AG09309 (cell line): ENCODE measurements at places on chromosomes 1 and 21.

- no peak for DNase-seq
Measured at GRCh38 chr1:29360768-29361167, 124.4 kb downstream of the PTPRU start.

DNA sequence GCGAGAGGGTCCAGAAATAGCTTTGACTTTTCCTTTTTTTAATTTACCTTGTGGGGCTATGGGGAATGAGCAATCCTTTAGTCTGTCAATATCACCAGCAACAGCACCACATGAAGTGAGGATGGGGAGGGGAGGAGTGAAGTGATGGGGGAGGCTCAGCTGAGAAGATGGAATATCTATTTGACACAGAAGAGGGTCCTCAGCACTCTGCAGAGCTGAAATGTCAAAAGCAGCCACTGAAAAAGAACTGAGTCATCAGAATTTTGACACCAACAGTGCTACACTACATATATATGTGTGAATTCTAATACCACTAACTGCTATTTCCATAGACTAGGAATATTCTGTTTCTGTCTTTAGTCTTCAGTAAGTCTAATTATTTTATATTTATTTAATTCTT is 427.0 kb upstream of the PBX1 start:
- DNase-seq = no peak

DNA sequence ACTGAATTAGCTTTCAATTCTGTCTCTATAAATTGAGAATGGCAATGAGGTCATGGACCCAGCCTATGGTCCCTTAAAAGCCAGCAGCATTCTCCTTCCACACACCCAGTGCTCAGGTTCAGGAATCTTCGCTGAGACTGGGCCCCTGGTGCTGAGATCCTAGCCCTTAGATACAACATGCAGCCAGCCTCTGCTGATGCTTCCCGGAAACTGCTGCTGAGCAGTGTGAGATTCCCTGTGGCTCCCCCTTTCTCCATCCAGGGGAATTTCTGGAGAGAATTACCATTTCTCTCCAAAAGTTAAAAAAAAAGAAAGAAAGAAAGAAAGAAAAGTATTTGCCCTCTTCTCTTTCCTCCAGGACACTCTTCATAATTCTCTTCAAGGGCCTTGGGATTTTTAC is 31.7 kb upstream of the RALGPS2 start:
- no peak for DNase-seq

GRCh38 chr1:229203030-229203751 is 67.7 kb upstream of the RAB4A start:
- no peak for DNase-seq

- DNase-seq = no peak
Measured at GRCh38 chr1:16119504-16119903, 36.4 kb downstream of the EPHA2 start.

DNA sequence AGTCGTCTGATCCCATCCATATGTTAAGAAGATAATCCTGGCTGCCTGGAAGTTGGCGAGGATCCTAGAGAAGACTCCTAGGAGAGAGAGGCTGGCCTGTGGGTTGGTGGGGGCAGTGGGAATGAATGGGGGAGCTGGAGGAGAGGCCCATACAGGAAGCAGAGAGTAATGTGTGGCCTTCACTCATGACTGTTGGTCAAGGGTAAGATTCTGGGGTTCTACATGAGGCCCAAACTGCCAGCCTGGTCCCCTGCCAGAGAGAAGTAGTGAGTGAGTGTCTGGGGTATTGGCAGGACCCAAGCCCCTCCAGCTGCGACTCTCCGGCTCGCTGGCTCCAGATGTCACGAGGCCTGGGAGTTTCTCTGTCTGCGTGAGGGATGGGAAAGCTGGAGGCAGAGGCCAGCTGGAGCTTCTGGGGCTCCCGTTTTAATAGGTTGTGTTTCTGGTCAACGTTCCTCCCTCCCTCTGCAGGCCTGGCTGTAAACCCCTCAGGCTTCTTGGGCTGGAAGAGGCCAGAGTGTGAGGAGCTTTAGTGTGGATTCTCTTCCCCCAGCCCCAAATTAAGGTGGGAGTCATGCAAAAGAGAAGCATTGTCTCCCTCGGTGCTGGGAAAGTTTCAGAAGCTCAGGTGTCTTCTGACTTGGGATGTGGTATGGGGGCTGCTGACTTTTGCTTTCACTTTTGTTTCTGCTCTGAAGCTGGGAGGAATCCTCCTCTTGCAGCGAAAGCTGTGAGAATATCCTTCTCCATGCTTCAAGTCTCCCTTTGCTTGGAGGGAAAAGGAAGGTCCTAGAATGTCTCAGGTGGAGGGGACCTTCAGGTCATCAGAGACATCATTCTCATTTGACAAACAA is 2.6 kb downstream of the TMEM51 start:
- DNase-seq = no peak

DNA sequence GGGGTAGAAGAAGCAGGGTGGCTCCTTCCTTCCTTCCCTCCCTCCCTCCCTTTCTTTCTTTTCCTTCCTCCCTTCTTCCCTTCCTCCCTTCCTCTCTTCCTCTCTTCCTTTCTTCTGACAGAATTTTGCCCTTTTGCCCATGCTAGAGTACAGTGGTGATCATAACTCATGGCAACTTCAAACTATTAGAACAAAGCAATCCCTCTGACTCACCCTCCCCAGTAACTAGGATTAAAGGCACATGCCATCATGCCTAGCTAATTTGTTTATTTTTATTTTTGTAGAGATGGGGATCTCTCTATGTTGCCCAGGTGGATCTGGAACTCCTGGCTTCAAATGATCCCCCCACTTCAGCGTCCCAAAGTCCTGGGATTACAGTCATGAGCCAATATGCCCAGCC is 10.0 kb upstream of the RPE65 start:
- no peak for DNase-seq

DNA sequence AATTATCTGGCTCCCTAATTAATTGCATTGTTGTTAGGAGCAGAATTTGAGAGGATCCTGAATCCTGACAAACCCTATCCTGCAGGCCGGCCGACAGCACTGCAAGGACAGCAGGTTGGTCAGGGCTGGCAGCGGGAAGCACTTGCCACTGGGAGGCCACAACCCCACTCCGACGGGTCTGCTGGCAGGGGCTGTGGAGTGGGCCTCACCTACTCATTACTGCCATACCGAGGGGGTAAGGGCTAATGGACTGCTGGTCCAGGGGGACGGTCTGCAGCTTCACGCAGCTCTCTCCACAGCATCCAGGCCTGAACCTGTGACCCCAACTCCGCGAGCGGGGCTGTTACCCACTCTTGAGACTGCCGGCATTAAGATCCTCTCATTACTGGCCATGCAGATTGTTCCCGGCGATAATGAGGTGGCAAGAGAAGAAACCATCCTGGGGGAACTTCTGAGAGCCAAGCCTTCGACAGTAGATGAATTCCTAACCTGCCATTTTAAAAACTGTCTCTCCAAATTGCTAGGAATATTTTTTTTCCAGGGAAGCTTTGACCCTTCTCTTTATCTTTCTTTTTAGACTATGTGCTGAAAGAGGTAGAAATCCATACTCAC is 501.3 kb downstream of the OMA1 start:
- DNase-seq = no peak

GRCh38 chr1:173422456-173422976 is 54.6 kb upstream of the PRDX6 start:
- DNase-seq = no peak

- no peak for DNase-seq
Measured at GRCh38 chr1:222552882-222553281, 5.0 kb upstream of the HHIPL2 start.

DNA sequence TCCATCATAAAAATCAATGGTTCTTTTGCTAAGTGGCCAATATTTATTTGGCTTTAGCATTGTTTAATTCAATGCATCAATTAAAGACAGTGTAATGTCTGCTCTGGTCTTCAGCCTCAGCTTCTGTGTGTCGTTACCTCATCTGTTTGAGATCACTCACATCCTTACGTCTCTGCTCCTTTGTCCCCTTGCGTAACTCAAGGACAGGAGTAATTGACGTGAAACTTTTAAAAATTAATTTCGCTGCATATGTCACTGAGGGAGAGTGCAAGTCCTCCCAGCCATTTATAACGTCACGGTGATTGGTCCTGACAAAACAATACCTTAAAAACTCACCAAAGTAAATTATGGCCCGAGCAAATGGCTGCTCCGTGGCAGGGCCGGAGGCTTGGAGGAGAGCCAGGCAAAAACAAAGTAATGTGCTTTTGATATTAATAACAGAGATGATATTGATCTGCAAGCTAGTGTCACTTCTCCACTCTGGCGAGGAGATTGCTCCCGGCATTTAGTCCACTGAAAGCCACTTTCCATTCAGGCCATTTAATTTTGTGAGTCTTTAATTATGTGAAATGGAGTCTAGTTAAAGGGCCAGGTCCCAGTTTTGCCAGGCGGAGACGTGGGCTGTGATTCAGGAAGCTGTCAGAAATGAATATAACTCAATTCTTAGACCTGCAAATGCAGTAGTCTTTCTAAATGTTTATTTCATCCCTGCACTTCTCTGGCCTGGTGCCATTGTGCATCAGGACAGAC is 150.9 kb upstream of the POU3F1 start:
- DNase-seq = no peak

- DNase-seq = no peak
Measured at GRCh38 chr1:7962014-7962335, 464 bp downstream of the PARK7 start.

DNA sequence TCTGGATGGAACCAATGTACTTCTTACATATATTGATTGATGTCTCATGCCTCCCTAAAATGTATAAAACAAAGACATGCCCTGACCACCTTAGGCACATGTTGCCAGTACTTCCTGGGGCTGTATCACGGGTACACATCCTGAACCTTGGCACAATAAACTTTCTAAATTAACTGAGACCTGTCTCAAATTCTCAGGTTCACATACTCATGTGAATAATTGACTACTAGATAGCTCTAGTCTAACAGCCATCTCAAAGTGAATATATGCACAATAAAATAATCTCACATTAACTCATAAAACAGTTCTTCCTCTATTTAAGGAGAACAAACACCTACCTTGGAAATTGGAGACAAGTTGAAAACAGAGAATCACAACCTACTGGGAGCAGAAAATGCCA is 5.6 kb downstream of the DNAI4 start:
- no peak for DNase-seq

GRCh38 chr1:161900160-161900559 is 123.5 kb downstream of the OLFML2B start:
- no peak for DNase-seq

- no peak for DNase-seq
Measured at GRCh38 chr1:215262106-215262505, 179.6 kb downstream of the KCNK2 start.

- DNase-seq = no peak
Measured at GRCh38 chr1:208083016-208083714, 161.0 kb downstream of the PLXNA2 start.

GRCh38 chr1:170716835-170717429 is 53.0 kb downstream of the PRRX1 start:
- DNase-seq = no peak

- DNase-seq = no peak
Measured at GRCh38 chr1:91545506-91546300, 45.1 kb downstream of the CDC7 start.

DNA sequence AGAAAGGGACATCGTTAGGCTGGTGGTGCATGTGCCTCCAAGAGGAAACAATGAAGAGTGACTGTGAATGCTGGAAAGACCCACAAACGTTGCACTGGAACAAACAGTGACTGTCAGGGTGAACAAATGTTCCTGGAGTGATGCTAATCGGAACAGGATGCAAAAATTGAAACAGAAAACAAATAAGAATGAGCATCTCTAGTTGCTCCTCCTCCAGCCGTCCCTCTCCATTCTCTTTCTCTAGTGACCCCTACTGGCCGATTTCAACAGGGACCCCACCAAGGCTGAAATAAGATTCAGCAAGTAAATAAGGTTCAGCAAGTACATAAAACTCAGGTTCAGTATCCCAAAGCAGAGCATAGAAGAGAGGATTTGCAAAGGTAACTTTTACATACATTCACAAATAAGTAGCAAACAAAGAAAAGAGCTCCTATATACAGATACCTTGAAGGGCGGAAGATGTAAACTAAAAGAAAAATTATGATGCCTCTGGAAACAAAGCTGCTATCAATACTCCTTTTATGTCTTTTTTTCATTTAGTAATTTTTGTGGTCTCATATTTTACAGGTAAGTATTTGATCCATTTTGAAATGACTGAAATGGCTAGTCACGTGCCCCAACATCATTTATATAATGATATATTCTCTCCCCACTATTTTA is 836.1 kb upstream of the ADAMTS5 start:
- no peak for DNase-seq

- no peak for DNase-seq
Measured at GRCh38 chr1:236509647-236510401, 14.0 kb upstream of the LGALS8 start.

DNA sequence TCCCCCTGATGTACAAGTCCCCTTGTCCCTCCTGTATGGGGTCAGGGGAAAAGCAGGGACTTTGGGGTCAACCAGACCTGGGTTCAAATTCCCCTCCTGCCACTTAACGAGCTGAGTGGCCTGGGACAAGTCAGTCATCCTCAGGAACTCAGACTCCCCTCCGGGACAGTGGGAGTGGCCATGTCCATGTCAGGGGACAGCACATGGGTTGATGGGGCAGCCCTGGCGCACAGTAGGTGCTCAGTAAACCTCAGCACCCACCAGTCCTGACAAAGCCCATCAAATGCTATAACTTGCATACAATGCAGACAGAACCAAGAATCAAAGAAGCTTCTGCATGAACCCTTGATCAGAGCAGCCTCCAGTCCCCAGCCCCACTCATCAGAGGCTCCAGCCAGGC is 30.0 kb downstream of the MATN1 start:
- no peak for DNase-seq

DNA sequence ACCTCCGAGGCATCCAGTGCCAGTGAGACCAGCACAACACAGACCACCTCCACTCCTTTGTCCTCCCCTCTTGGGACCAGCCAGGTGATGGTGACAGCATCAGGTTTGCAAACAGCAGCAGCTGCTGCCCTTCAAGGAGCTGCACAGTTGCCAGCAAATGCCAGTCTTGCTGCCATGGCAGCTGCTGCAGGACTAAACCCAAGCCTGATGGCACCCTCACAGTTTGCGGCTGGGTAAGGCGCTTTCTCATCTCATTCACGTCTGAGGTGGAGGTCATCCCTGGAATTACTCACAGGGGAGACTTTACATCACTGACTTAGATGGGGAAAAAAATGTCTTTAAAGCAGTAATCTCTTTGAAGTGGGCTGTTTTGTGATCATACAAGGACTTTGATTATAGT is 106.3 kb downstream of the CD247 start:
- no peak for DNase-seq

DNA sequence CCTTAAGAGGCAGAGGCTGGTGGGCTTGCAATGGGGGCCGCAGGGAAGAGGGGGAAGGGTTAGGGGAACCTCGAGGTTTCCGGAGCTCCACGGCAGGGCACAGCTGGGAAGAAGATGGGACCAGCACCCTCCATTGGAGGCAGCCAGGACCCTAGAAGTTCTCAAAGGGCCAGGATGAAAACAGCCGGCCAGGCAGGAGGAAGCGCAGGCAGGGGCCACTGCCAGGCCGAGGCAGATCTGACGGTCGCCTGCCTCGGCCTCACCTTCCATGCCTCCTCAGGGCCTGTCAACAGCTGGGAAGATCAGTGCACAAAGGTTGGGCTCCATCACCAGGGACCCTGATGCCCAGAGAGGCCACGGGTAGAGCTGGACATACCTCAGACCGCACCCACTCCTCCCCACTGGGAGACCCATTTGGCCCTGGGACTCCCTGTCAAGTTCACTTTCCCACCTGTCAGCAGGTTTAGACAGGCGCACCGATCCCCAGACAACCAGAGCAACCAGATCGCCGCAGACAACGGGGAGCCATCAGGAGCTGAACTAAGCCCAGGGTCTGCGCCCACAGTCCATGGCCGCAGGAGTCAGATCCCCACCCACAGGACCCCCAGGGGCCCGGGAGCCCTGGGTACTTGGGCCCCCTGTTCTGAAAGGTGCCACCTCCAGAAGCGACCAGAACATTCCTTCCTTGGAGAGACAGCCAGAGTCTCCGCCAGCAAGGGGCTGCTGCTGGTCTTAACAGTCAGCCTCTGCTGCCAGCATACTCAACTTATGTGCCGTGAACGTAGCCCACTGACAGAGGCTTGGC is 2.2 kb downstream of the SLC19A1 start:
- no peak for DNase-seq
